Activated CD4-positive, alpha-beta T cell treated with anti-CD3 and anti-CD28 coated beads, Interleukin-10, Interleukin-2, amounts not matched to agents 100 ng/mL and 50 ng/mL, durations not matched to agents 16 hours and 8 hours (primary cell): ENCODE measurements at places on chromosomes 13 and 19.
A peak's percentile ranks its signal among the peaks of the same experiment; 100 is the strongest.

DNA sequence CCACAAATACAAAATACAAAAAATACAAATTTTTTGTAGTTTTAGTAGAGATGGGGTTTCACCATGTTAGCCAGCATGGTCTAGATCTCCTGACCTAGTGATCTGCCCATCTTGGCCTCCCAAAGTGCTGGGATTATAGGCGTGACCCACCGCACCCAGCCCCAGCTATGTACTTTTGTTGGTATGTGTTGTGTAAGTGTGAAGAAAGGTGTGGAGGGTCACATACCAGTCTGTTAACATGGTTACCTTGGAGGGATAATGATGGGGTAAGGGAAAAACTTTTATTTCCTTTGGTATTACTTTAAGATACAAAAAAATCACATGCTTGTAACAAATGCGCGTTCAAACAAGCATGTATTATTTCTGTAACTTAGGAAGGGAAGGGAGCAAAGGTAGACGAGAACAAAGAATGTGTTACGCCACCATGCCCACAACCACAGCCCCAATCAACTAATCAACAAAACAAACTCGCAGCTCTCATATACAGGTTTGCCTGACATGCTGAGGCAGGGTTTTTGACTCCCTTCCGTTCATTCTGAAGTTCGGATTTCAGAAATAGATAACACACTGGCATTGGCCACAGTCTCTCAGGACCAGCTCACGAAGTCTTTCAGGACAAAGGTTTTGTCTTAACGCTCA lies 13.5 kb upstream of the VWA8 start:
- DNase-seq: no peak

DNA sequence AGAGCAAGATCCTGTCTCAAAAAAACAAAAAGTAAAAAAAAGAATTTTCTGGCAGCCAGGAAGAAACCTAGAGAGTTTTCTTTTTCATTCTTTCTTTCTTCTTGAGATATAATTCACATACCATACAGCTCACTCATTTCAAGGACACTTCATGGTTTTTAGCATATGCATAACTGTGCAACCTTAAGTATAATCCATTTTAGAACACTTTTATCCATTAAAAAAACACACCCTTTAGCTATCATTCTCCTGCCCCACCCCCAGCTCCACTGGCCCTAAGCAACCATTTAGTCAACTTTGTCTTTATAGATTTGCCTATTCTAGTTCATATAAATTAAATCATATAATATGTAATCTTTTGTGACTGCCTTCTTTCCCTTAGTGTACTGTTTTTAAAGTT lies 8.1 kb upstream of the IPO5 start:
- no peak for DNase-seq

DNA sequence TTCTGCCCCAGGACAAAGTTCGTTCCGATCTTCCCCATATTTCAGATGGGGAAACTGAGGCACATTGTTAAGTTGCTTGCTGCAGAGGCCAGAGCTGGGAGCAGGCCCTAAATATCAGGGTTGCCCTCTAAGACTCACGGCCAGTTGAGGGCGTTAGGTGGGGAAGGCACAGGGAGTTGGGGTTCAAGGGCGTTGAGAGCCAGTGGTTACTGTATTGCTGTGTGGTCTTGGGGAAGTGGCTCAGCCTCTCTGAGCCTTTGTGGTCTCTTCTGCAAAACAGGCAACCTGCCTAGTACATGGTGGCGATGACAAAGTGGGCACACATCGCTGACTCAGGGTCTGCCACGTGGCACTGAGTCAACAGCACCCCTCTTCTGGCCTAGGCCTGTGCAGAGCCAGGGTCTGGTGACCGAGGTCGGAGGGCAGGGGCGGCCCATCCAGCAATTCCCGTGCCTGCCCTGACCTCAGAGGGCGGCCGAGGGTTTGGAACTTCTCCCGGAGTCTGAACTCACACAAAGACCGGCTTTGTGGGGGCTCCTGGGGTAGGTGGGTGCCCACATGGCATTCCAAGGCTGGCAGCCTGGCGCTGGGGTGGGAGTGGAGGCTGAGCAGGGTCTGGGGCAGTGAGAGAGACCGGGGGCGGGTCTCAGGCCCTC lies 10.2 kb downstream of the TNFAIP8L1 start:
- DNase-seq: no peak

- DNase-seq: no peak
These were observed 4.9 kb upstream of the LYPD3 start for GRCh38 chr19:43470288-43470687.

- DNase-seq: no peak
These were observed 1321.5 kb downstream of the UQCRFS1 start for GRCh38 chr19:27891411-27891810.

GRCh38 chr19:48968179-48968661 lies 3.1 kb downstream of the FTL start:
- no peak for DNase-seq

GRCh38 chr19:4870025-4870700 lies 2.7 kb upstream of the PLIN3 start:
- DNase-seq: peak; percentile 69

DNA sequence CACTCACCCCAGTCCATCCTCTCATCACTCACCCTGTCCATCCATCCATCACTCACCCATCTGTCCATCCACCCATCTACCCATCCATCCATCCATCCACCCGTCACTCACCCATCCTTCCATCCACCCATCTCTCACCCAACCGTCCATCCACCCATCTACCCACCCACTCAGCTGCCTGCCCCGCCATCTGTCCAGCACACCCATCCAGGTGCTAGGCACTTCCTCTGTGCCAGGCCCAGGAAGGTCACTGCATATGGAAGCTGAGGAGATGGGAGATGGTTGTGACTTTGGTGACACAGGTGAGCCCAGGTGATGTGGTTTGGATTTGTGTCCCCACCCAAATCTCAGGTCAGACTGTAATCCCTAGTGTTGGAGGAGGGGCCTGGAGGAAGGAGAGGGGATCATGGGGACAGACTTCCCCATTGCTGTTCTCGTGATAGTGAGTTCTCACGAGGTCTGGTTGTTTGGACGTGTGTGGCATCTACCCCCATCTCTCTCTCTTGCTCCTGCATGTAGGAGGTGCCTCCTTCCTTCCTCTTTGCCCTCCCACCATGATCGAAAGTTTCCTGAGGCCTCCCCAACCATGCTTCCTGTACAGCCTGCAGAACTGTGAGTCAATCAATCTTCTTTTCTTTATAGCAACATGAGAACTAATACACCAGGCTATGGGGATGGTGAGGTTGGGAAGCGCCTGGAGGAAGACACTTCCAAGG lies 15.9 kb upstream of the C13orf46 start:
- no peak for DNase-seq

GRCh38 chr13:97339019-97339987 lies 94.7 kb upstream of the RAP2A start:
- DNase-seq: no peak

DNA sequence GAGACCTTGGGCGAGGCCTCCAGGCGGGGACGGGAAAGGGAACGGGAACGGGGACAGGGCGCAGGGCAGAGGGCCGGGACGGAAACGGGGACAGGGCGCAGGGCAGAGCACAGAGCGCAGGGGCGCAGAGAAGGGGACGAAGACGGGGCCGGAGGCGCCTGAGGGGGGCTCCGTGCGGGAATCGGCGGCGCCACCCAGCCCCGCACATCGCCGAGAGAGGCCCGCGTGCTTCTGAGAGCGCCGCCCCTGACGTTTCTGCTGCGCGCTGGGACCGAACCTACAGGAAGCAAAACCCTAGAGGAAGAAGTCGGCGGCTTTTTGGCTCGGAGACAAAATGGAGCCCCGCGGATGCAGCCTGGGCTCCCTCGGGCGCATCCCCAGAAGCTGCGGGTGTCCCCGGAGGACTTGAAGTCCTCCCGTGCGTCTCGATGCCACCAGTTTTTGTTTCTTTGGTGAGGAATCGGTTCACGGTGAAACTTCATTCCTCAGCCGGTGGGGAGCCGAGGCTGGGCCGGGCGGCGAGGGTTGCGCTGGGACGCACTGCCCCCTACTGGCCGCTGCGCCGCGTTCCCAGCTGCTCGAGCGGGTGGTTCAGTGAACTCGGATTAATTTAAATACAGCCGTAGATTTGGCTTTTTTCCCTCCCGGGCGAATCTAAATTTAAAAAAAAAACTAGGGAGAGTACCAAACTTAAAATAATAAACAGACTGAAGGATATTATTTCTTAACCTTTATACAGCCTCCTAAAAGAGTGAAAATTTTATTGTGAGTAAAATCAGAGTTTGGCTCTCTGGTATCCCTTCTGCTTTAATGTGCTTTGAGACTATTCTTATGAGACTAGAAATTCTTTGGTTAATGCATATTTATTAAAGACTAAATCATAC lies 350.0 kb upstream of the ARGLU1 start:
- peak; percentile 75 for DNase-seq

- no peak for DNase-seq
These were observed 10.6 kb downstream of the FZR1 start for GRCh38 chr19:3516675-3517207.

DNA sequence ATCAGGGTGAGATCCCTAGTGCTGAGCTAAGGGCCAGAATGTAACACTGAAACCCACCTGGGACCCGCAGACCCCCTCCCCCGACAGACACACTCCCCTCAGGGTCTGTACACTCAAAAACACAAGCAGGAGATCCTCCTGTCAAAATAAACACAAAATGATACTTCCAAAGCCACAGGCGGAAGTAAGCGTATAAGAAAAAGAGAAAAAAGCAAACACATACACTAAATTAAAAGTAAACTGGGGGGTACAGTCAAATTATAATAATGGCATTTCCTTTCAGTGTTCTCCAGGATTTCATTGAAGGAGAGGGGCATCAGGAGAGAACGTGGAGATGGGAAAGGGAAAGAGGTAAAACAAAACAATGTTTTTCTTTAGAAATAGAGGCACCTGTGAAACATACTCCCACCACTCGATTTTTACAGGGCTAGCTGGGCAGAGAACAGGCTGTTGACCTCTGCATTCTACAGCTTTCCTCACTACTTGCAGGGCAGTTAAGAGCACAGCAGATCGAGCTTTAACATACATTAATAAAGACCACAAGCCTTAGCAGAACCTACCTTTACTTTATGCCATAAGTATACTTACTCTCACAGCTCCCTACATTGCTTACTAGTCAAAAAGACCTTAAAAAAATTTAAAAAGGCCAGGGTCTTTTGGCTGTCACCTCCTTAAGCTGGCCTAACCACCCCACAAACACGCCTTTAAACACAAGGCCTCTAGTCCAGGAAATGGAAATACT lies 5.3 kb downstream of the ZIC5 start:
- DNase-seq: no peak

- no peak for DNase-seq
These were observed 54.3 kb downstream of the XPO4 start for GRCh38 chr13:20848203-20848602.

- no peak for DNase-seq
These were observed 59.0 kb upstream of the ZNF726 start for GRCh38 chr19:23855676-23856075.

GRCh38 chr13:73934215-73934641 lies 200.0 kb downstream of the KLF12 start:
- DNase-seq: no peak

DNA sequence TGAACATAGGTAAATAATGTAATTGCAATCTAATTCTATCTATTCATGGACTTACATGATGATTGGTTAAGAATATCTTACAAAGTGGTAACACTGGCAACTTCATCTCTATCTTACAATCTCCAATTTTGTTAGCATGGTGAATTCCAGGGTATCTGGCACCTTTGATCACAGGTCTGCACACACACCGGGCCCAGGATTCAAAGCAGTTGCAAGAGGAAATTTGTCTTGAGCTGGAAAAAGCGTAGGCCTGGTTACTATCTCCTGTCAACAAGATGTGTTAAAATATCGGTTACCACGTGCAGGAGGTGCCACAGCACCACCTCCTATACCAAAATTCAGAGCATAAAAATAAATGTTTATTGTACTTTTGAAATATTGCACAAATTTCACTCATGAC lies 2428.4 kb downstream of the PCDH9 start:
- DNase-seq: no peak

- peak; percentile 57 for DNase-seq
These were observed 12.3 kb upstream of the CADM4 start for GRCh38 chr19:43651758-43652545.

DNA sequence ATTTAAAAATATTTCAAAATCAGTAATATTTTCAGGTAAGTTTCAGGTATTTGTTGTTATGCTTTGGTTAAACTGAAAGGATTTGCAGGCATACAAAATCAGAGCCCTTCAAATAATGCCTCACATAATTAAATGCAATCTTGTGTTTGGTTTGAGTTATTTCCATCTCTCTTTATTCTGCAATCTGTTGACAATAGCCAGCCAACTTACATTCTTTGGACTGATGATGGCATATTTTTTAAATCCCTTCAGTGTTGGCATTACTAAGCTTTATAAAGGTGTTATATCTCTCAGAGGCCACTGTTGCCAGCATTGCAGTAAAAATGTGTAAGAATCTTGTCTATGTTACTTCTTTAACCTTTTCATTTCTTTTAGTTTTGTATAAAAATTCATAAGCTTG lies 257.2 kb upstream of the RFC3 start:
- no peak for DNase-seq

DNA sequence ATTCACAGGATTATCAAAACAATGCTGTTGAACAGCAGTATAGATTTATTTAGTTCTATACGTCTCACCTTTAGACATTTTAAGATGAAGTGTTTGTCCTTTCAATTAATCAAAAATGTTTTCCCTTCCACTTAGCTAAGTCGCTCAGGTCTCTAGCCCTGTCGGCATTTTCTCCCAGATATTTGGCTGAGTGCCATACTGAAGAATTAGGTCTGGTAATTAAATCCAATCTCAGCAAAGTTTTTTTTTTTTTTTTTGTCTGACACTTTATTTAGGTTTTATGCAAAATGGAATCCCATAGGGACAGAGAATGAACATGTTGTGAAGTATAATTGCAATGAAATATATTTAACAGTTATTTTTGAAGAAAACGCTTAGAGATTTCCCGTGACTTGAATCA lies 44.1 kb downstream of the RFC3 start:
- DNase-seq: no peak

DNA sequence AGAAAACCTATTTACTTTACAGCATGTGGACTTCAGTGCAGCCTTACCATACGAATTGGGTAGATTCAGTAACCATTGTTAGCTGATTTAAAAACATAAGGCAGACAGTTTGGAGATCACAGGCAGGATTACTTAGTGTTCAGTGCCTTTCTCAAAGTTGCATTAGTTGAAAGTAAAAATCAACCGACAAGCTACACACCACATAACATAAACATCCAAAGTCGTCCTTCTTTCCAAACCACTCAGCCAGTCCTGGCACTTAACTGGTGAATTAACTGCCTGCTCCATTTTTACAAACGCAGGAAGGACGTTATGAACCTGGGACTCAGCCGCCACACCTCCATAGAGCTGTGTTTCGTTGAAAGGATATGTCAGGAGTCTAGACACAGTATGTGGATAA lies 91.4 kb downstream of the COL4A1 start:
- no peak for DNase-seq

- no peak for DNase-seq
These were observed 141.3 kb downstream of the ZAR1L start for GRCh38 chr13:32173881-32174280.
